Stimulated activated CD4-positive, alpha-beta T cell treated with anti-CD3 and anti-CD28 coated beads, Interleukin-4, amount 100 ng/mL, for 4 hours (primary cell): ENCODE measurements at places on chromosomes 13 and 19.

- DNase-seq = no peak
Measured at GRCh38 chr13:25116044-25116443, 20.1 kb downstream of the PABPC3 start.

DNA sequence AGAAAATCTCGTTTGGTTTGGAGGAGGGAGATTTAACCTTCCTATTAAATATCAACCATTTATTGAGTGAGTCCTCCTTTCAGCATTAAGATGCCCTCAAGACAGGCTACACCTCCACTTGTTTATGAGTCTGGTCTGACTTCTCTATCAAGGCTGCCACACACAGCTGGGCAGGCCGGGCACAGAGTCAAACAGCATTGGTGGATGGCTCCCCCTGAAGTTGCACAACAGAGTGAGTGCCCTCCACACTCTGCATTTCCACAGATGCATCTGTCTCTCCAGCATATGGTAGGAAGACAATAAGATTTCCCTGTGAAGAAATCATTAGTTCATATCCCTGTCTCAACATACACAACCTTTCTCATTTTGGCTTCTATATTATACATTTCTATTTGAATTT is 31.4 kb downstream of the PHF11 start:
- DNase-seq = no peak

GRCh38 chr19:9913237-9914000 is 22.9 kb downstream of the OLFM2 start:
- DNase-seq = no peak

DNA sequence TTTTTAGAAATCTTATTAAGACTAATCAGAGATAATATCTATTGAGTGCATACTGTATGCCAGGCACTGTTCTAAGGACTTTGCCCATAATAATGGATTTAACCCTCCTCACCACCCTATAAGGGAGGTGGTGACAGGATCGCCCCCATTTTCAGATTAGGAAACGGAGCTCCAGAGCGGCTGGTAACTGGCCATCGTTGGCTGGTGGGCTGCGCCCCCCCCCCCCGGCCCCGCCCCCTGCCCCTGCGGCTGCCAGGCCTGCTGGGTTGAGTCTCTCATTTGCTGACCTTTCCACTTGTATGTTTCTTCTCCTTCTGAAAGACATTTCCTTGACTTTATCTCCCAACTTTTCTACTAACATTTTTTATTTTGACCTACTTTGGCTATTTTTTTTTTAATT is 8.5 kb downstream of the ARHGEF7 start:
- DNase-seq = no peak

DNA sequence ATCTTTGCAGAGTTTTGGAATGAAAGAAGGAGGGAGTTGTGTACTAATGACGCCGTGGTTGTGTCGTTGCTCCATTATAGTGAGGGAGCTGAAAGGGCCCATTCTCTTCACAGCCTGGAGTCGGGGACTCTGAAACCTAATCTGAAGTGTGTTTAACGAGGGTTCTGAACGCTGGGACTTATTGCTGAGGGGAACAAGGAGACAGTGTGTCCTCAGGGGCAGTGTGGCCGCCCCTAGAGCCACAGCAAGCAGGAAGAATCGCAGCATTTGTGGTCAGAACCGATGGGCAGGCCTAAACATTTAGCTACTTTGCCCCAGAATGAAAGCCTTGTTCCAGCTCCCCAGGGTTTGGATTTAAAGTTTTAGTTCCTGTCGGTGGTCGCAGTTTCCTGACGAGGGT is 156.4 kb upstream of the RNF113B start:
- DNase-seq = no peak

GRCh38 chr13:38730332-38730731 is 43.5 kb downstream of the FREM2 start:
- no peak for DNase-seq

- DNase-seq = no peak
Measured at GRCh38 chr19:46076031-46076880, 35.5 kb upstream of the IGFL4 start.

DNA sequence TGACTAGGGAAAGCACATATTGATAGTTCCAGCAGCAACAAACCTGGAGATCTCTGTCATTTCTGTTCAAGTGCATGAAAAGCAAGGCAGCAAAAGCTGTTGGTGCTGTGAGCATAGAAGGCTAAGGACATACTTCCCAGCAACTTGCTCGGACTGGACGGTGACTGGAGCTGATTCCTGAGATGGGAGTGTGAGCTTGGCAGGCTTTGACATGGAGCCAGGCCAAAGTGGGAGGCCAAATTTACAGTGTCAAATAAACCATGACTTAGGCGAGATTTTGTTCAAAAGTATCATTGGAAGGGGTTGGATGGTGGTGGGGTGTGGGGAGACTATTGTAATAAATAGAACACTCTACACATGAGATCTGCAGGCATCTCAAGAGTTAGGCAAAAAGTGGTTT is 5.9 kb upstream of the ARGLU1 start:
- no peak for DNase-seq

GRCh38 chr19:30167206-30167868 is 204.8 kb upstream of the ZNF536 start:
- DNase-seq = no peak

DNA sequence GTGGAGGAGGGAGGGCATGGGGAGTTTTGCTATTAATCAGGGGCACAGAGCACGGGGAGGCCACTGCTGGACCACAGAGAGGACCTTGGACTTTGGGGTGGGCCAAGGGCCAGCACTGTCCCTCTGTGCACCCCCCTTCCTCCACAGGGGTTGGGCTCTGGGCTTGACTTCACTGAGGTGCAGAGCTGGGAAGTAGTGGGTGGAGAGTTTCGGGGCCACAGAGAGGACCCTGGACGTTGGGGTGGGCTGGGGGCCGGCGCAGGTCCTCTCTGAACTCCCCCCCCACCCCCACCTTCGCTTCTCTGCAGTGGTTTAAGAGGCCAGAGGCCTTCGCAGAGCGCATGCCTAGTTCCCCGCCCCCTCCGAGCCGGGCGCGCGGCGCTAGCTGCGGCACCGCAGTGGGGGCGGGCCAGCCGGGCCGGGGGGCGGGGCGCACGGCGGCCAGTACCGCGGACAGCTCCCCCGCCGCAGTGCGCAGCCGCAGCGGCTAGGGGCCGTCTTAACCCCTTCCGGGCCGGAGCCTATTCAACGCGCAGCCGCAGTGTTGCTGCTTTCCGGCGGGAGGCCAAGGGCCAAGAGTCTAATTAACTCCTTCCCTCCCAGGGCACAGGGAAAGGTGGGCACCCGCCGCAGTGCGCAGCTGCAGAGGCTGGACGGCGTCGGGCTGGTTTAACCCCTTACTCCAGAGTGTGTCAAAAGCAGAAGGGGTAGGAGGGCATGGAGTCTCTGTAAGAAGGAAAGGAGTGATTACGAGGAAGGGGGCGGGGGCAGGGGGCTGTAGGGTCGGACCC is 3.7 kb downstream of the KCNC3 start:
- peak; percentile 59 for DNase-seq

DNA sequence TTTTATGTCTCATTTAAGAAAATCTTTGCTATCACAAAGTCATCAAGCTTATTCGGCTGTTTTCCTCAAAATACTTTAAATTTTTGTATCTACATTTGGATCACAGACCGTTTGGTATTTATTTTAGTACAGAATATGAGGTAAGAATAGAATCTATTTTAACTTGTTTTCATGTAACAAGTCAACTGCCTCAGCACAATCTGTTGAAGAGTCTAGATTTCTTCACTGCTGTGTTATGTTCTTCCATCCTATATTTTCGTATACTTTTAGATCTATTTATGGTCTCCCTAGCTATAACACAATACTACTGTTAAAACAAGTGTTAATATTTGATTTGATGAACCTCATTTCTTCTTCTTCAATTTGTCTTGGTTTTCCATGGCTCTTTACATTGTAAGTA is 61.6 kb upstream of the SGCG start:
- no peak for DNase-seq

- no peak for DNase-seq
Measured at GRCh38 chr13:46041419-46041839, 11.1 kb downstream of the ZC3H13 start.

DNA sequence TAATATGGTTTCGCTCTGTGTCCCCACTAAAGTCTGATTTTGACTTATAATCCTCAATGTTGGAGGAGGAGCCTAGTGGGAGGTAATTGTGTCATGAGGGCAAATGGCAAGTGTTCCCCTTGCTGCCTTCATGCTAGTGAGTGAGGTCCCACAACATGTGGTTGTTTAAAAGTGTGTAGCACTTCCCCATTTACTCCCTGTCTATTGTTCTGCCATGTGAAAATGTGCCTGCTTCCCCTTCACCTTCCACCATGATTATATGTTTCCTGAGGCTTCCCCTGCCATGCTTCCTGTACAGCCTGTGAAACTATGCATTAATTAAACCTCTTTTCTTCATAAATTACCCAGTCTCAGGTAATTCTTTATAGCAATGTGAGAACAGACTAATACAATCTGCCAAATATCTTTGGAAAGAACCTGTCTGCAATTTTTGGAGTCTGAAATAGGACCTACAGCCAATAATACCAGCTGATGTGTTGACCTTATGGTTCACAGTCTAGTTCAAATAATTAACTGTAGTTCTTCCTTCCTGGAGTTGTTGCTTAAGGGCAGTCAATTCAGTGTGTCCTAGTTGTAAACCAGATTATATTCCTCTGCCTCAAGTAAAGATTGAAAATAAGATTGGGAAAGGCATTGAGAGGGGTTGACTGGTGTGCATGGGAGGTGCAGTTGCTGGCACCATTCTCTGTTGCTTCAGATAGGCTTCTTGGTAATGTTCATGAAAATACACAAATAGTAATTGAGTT is 1442.9 kb downstream of the SLITRK1 start:
- DNase-seq = no peak

DNA sequence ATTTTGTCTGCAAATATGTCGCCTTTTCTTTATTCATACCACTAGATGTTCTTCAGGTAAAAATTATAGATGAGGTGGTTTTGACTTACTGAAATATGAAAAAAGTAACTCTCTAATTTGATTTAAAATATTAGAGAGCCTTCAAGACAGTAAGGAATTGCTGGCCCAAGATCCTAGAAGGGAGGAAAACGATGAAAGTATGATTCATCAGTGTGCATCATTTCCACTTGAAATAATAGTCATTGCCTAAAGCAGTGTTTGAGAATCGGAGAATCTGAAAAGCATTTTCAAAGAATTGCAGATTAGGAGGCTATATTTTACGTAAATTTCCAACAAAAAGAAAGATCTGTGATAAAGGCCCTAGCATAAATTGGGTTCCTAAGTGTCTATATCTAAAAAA is 1707.9 kb upstream of the PRR20A start:
- no peak for DNase-seq

- no peak for DNase-seq
Measured at GRCh38 chr19:57552432-57552831, 7.2 kb downstream of the ZNF550 start.

DNA sequence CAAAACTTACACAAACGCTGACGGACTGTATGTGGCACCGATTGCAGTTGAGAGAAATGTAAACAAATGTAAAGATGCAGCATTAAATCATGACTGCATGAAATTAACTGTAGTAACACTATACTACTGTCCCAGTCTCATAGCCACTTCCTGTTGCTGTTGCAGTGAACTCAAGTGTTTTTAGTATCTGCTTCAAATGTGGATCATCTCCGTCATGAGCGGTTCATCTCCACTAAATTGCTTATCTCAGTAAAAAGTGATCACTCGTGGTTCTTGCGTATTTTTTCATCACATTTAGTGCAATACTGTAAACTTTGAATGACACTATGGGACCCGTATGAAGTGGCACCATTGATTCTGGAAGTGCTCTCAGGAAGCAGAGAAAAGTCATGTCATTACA is 60.3 kb upstream of the RNF113B start:
- no peak for DNase-seq

DNA sequence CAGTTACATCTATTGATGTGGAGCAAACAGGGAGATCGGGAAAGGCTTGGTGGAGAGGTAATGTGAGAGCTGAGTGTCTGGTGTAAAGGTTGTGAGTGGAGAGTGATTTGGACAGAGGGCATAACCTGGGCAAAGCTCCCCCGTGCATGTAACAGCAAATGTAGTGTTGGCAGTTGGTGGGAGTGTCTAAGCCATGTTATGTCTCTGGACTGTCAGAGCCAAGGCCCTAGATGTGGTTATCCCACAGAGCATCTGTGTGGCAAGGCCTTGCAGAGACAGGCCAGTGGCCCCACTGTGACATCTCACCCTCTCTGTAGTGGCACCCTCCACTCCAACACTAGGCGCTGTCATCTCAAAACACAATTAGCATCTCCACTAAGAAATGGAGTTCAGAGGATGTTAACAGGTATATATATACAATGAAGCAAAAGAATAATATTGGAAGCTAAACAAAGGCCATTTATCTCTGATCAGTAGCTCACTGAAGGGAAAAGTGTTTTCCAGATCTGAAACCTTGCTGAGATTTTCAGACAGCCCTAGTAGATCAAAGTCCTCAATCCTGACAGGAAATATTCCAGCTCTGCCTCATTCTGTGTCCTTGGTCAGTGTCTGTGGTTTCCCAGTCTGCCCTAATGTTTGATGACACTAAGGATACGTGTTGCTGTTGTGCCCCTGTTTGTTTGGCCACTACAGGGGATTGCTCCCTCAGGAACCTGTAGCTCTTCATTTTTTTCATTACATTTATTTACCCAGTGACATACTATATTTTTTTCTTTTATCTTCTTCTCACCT is 20.2 kb downstream of the POLR1D start:
- DNase-seq = no peak

GRCh38 chr19:6886277-6886897 is 992 bp upstream of the ADGRE1 start:
- DNase-seq = no peak

GRCh38 chr19:35715355-35715809 is 2.4 kb upstream of the KMT2B start:
- no peak for DNase-seq

GRCh38 chr19:46616631-46617322 is 8.1 kb downstream of the PTGIR start:
- no peak for DNase-seq

DNA sequence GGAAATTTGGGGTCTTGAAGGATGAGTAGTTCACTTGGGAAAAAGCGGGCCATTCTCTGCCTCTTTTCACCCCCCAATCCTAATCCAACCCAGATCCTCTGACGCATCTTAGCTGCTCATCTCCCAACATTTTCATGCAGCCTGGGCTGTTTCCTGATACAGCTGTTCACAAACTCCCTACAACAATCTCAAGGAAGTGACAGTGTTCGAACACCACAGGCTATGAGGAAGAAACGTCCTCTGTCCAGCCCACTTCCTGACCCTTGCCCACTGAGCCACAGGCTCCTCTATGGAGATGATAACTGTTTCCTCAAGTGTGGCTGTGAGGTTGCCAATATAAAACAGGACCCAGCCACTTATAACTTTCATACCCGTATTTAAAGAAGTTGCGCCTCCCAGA is 16.2 kb downstream of the LMTK3 start:
- DNase-seq = no peak

DNA sequence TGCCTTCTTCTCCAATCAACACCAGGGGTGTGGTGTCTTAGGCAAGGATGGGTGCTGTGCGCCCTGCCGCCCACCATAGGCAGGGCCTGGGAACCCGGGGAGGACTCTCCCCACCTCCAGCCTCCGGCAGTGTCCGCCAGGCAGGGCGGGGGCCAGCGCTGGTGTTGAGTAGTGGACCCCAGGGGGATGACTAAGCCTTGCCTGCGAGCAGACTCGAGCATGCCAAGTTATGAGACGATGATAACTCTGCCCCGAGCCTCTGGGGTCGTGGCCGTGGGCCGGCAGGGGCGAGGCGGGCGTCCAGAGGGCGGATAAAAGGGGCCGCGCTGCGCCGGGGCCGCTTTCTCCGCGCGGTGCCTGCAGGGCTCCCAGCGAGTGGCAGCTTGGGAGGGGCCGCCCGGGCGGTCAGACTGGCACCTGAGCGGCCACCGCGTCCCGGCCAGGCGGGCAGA is at the start of gene MEDAG:
TSS of gene MEDAG (plus strand) at position 340 of the 452 bp plus-strand sequence. CDS start 245 bp downstream, outside the sequence.
- no peak for DNase-seq

GRCh38 chr19:10112895-10113591 is 1.6 kb downstream of the P2RY11 start:
- peak; percentile 73 for DNase-seq

- no peak for DNase-seq
Measured at GRCh38 chr13:103140001-103140671, 73.9 kb upstream of the SLC10A2 start.
